HL-60 (cell line): ENCODE measurements at places on chromosomes 16 and 17.
A peak's percentile ranks its signal among the peaks of the same experiment; 100 is the strongest.

GRCh38 chr16:29857133-29857760 lies 5.8 kb downstream of the CDIPT start:
- DNase-seq, result no peak

GRCh38 chr16:2948807-2949704 lies 15.0 kb upstream of the KREMEN2 start:
- no peak for DNase-seq

DNA sequence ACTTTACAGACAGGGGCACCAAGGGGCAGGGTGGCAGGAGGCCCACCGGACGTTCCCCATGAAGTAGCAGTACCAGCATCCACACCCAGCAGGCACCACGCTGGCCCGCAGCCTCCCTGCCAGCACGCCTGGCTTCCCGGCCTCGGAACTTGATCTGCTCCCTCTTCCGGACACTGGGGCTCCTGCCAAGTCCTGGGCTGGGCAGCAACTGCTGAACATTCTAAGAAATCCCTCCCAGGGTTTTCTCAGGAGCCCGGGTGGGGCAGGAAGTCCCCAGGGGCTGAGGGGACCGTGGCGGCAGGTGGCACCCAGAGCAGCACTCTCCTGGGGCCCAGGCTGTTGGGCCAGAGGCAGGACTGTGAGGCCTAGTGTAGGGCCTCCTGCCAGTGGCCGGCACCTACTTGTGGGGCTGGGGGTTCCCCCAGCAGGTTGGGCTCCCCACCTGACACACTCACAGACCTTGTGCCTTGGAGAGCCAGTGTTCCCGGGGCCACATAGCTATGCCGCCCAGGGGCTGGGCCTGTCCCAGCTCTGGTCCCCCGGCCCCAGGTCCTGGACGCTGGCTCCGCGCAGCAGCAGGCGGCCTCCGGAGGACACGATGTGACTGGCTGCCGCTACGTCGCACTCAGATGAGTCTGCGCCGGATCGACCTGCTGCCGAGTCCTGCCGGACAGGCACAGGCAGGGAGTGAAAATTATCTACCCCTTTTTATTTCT lies 86.2 kb upstream of the CBX4 start:
- no peak for DNase-seq

GRCh38 chr16:65414284-65414984 lies 292.6 kb upstream of the CDH11 start:
- DNase-seq, result no peak

GRCh38 chr16:54318941-54319340 lies 32.4 kb upstream of the IRX3 start:
- DNase-seq, result no peak

DNA sequence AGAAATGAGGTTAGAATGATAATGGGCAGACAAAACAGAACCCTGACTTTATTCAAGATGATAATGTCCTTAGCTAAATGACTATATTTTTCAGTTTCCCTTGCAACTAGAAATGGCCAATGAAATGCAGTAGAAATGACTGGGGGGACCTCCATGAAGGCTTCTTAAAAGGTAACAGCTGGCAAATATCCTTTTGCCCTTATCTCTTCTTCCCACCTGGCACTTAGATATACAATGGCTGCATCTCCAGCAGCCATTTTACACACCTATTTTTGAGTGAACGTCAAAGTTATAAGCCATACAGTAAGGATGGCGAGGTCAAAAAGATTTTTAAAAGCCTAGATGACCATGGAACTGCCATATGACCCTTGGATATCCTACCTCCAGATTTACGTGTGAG lies 39.9 kb downstream of the USP32 start:
- DNase-seq, result no peak

GRCh38 chr17:80445007-80445725 lies 30.2 kb downstream of the ENDOV start:
- DNase-seq, result no peak

DNA sequence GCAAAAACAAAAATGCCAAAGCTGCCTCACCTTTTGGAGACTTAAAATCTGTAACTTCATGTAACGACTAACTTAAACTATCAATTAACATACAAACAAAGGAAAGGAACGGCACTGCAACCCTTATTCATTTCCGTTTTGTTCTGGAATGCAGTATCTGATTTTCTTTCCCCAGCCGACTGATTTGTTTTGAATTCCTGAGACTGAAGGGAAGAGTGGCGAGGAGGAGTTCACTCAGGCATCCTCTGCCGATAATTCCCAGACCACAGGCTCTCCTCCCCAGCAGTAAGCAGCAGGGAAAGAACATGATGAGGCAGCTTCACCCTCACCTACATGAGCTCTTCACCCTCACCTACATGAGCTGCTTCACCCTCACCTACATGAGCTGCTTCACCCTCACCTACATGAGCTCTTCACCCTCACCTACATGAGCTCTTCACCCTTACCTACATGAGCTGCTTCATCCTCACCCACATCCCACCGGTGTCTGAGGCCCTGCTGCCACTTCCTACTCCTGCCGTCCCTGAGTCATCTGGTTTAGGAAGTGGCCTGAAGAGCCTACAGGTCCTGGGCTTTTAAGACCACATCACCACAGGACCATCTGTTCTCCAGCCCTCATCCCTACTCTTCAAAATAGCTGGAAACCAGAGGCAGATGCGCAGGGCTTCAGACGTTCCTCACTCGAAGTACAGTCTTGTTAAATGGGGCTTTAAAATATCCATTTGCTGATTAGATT lies 168.0 kb upstream of the RPH3AL start:
- no peak for DNase-seq

DNA sequence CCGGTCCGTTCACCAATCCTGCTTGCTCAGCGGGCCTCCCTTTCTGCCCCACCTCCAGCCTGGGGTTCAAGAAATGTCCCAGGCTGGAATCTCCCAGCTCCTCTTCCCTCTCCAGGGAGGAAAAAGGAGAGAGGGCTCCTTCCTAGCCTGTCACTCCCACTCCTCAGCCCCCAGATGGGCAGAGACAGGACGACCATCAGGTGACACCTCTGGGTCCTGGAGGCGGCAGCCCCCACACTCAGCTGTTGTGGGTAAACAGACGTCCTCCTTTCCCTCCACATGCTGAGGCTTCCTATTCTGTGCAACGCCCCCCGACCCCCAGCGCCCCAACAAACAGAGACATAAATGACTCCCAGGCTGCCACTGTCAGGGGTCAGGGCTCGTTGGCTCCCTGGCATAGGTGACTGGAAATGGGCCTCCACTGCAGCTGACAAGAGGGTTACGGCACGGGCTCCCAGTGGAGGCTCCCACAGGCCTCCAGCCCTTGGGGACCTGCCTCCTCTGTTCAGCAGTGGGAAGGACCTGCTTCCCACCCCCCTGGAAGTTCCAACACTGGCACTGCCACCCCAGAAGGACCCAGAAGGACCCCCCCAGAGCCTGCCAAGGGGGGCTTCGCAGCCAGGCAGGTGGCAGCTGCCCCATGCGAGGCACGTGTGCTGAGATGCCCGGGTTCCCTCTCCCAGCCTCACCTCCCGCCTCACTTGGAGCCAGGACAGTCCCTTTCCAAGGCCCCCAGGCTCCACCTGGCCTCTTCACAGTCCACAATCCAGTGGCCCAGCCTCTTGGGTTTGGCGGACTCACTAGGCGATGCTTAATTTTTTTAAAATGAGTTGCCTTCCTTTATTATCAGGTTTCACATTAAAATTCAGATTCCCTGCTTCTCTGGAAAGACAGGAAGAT lies 232.3 kb downstream of the KATNIP start:
- DNase-seq, result no peak

DNA sequence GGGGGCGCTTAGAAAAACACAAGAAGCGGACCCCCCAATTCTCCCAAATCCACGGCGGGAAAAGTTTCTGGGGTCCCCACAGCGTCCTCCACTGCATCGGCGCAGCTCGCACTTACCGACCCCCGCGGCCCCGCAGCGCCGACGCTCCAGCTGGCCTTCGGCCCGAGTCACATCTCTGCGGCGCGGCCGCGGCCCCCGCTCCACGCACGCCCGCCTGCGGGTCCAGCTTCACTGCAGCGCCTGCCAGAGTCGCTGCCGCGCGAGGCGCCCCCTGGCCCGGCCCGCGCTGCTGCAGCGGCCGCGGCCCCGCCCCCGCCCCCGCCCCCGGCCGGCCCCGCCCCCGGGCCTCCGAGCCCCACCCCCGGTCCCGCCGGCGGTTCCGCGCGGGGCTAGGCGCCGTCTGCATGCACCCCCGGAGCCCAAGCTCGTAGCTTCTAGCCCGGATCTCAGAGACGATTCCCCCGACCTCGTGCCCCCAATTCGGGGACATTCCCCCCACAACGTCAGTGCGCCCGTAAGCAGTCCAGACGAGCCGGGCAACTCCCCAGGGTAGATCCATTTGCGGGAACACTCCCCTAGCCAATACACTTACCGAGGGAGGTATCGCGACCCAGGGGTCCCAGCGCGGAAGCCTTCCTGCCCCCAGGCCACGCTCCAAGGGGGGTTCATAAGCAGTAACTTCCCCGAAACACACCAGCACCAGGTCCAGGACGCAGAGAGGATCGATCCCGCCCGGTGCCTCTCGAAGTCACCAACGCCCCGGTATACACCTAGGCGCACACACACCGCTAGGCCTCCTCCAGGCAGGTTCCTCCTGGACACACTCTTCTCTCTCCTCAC lies at the start of gene GPRC5B:
GPRC5B (minus strand) TSS at position 238 of the 840 bp plus-strand sequence. CDS start 12,003 bp downstream, outside the sequence.
- DNase-seq, result peak; percentile 30

DNA sequence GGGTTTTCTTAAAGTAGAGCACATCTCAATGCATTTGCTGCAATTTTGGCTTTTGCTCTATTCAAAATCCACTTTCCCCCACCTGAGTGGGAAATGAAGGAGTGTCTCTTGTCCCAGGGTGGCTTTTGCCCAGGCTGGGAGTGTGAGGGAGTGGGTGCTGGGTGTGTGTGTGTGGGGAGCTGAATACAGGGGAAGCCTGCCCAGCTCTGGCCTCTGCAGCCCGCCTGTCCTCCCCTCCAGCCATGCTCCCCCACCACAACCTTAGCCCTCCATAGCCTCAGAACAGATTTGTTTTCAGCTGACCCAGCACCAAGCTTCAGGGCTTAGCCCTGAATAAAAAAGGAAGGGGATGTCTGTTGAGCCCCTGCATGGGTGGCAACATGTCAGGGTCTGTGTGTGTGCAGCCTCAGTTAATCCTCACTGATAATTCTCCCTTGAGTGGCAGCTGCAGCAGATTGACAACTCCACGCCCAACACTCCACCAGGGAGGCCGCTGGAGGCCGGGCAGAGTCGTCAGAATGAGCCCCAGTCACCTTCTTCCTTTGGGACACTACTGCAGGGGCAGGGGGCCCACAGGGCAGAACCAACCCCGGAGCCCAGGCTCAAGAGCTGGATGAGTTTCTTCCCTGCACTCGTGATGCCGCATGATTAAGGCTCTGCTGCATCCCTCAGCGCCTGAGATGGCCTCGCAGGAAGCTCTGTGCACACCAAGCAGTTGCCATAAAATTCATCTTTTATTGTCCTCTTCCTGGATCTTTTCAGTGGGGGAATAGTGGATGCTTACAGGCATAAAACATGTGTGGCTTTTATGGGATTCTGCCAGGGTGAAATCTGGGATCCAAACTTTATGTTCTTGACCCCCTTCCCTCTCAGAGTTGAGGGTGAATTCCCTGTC lies 55.0 kb downstream of the SPACA3 start:
- no peak for DNase-seq

GRCh38 chr17:21042458-21043295 lies at the start of gene USP22:
Gene USP22 (minus strand): TSS chr17:21043011. CDS start chr17:21042835, 176 bp downstream.
- no peak for DNase-seq

- no peak for DNase-seq
Measured at GRCh38 chr16:19210280-19210924, 42.4 kb downstream of the SYT17 start.

GRCh38 chr16:25176136-25176535 lies 40.6 kb upstream of the AQP8 start:
- DNase-seq, result no peak

- no peak for DNase-seq
Measured at GRCh38 chr17:72219137-72219823, 98.5 kb downstream of the SOX9 start.

DNA sequence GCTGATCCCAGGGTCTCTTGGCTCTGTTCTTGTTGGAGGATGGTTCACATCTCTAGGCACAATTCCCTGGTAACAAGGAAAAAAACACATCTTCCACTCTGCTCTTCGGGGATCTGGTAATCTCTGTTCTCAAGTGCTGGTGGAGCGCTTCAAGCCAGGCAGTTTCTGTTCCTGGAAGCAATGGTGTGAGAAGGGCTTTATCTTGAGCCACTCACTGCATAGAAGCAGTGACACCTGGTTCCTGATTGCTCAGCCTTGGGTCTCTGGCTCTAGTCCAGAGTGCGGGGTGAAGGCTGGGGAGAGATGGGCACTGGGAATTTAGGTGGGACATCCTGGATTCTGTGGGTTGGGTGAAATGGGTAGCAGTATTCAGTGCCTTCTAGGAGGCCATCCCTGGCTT lies 14.1 kb downstream of the AKAP1 start:
- no peak for DNase-seq

GRCh38 chr17:42585353-42585752 lies 7.8 kb upstream of the PSMC3IP start:
- DNase-seq, result peak; percentile 35

- DNase-seq, result peak; percentile 20
Measured at GRCh38 chr17:58265902-58266875, 14.5 kb downstream of the MPO start.

DNA sequence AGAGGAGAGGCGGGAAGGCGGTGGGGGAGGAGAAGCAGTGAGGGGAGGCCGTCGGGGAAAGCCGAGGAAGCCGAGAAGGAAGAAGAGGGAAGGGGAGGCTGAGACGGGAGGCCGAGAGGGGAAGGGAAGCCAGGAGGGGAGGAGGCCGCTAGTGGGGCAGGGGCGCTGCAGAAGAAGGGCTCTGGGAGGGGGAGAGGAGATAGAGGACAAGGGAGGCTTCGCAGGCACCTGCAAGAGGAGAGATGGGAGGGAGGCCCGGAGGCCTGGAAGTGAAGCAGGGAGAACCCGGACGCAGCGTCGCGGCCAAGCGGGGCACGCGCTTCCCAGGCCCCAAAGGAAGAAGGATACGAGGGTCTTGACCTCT lies 2.3 kb downstream of the C17orf58 start:
- DNase-seq, result no peak

DNA sequence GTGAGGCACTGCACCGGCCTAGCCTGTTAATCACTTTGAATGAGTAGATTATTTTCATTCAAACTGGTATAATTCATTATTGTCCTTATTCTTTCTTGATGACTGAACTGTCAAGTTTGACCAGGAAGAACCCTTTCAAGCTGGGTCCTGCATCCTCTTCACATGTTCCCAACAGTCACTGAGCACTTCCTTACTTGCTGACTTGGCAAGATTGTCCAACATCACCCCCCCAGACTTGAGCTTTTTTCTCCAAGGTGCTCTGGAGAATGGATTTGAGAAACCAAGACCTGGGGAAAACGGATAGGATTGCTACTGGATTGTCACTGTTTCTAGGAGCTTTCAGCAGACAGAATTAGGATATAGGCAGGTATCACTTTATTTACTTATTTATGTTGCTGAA lies 55.1 kb upstream of the GSG1L start:
- DNase-seq, result no peak

- DNase-seq, result no peak
Measured at GRCh38 chr17:57929386-57929785, 25.8 kb downstream of the CUEDC1 start.
